ENCODE measurements at places on chromosomes 16 and 17.

DNA sequence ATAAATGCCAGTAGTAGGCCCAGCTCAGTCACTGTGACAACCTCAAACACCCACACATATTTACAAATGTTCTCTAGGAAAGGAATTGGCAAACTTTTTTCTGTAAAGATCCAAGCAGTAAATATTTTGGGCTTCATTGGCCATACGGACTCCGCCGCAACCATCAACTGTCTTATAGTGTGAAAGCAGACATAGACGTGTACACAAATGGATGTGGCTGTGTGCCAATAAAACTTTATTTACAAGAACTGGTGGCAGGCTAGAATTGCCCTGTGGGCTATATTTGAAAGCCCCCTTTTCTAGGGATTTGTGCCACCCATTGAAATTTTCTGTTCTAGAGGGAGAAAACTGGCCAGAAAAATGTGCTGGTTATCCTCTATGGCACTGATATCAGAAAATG, 683.8 kb upstream of the EEF2KMT start:
- DNase-seq, result no peak

- no peak for DNase-seq
Observed at GRCh38 chr16:55379371-55379770, 55.4 kb downstream of the IRX6 start.

DNA sequence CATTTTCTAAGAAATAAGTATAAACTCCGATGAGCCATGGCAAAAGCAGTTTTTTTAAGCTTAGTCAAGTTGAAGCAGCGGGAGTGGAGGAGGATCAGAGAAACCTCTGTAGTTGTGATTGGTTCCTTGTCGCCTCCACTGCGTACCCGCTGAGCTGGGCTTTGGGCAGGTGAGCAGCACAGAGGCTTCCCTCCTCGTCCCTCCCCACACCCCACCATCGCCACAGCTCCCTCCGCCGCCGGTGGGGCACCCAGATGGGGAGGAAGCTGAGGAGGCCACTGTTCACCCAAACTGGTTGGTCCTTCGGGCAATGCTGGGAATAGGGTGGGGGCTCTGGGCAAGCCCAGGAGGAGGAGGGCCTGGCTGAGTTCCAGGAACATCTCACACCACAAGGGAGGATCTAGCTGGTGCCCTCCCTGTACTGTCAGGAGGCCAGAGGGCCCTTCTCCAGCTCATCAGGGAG, 5.2 kb upstream of the MRPL38 start:
- DNase-seq, result no peak

GRCh38 chr16:67942200-67942509, 1.8 kb downstream of the LCAT start:
- DNase-seq, result peak; percentile 68

DNA sequence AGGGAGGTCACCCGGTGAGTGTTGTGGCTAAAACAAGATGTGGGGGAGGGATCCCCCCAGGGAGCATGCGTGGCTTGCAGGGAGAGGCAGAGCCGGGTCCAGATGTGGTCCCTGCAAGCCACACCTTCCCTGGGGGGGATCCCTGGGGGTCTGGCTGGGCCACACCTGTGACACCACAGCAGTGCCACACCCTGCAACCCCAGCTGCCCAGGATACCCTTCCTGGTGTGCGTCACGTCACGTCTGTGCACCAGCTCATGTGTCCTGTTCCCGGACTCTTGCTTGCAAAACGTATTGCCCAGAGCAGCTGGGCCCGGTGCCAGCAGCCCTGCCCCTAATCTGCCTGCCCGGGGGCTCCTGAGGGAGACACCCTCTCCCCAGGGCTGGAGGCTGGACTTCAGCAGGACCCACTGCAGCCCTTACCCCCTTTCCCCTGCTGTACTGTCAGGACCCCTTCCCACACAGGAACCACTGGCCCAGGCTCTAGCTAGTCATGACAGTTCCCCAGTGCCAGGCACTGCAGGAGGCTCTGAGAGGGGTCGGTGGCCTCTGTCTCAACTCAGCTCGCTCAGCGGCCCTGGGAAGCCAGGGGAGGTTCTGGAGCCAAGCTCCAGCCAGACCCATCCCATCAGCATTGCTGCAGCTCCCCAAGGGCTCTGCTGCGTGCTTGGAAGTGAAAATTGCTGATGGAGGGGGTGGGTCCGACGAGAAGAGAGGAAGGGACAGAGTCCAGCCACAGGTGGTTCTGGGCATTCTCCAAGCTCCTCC, 25.8 kb upstream of the ACSF3 start:
- DNase-seq, result peak; percentile 3

DNA sequence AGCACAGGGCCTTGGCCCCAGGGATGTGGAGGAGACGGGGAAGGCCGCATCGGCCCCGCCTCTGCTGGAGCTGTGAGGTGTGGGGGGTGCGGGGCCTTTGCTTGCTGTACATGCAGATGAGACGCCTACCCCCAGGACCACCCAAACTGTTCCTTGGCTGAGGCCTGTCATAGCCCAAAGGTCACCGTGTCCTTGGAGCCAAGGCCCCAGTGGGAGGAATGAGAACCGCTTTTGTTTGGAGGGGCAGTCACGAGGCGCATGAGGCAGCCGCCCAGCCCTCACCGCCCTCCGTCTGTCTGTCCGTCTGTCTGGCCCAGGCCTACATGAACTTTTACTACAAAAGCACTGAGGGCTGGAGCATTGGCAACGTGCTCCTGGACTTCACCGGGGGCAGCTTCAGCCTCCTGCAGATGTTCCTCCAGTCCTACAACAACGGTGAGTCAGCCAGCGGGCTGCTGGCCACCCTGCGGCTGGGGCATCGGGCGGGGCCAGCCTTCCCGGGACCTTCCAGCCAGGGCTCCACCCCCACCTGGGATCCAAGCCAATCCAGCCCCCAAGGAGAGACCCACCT, 8.8 kb downstream of the TAX1BP3 start:
- peak; percentile 27 for DNase-seq

DNA sequence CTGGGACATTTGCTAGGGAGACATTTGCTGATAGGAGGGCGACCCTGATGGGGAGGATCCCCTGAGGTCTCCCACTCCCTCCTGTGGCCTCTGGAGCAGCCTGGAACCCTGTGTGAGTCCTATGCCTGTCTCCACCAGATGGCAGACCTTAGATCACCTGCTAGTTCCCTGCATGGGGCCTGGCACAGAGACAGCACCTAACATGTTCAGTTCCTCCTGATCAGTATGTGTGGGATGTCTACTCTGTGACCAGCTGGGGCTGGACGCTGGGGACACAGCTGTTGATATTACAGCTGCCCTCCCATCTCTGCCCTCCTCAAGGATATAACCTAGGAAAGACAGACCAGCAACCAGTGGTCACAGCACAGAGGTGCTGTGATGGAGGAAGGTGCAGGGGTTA, 1.1 kb upstream of the ADCY7 start:
- no peak for DNase-seq

GRCh38 chr16:54977211-54977610, 46.5 kb downstream of the IRX5 start:
- no peak for DNase-seq

DNA sequence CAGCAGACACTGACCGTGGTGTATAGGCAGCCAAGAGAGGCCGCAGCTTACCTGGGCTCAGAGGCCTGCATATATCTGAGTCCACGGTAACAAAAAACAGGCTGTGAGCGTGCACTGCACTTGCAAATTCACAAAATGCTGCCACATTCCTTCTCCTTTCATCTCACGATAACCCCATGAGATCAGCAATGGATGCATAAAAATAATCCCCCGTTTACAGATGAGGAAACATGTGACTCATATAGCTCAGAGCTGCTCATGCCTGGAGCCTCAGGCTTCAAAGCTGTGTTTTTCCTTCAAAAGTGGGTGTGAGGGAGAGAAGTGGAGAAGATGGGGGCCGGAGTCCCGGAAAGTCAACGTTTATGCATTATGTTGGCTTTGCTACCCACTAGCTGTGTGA, 118.3 kb upstream of the FOXF1 start:
- peak; percentile 47 for DNase-seq

- DNase-seq, result no peak
Observed at GRCh38 chr17:44924107-44924544, 8.8 kb upstream of the GFAP start.

DNA sequence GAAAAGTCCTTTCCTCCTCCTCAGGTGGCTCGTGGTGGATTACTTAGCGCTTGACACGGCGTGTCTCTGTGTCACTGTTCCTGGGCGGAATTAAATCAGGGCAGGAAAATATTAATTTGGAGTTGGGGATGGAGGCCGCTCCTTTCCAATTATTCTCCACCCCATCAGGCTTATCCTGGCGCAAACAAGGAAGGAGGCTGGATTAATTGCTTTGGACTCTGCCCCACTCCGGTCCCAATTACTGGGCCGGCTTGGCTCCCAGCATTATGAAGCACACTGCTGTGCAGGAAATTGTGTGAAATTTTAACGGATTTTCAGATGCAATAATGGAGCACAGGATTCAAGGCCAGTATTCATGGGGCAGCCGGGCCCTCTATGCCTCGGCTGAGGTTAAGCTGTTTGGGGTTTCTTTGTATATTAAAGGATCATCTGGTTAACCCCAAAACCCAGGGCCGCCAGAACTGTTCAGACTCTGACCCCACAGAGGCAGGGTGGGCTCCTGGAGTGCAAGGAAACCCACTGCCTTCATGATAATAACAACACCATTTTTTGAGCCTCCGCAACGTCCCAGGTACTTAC, 87.8 kb downstream of the MRM1 start:
- DNase-seq, result no peak

GRCh38 chr17:65156835-65157565, 19.8 kb downstream of the RGS9 start:
- DNase-seq, result no peak

DNA sequence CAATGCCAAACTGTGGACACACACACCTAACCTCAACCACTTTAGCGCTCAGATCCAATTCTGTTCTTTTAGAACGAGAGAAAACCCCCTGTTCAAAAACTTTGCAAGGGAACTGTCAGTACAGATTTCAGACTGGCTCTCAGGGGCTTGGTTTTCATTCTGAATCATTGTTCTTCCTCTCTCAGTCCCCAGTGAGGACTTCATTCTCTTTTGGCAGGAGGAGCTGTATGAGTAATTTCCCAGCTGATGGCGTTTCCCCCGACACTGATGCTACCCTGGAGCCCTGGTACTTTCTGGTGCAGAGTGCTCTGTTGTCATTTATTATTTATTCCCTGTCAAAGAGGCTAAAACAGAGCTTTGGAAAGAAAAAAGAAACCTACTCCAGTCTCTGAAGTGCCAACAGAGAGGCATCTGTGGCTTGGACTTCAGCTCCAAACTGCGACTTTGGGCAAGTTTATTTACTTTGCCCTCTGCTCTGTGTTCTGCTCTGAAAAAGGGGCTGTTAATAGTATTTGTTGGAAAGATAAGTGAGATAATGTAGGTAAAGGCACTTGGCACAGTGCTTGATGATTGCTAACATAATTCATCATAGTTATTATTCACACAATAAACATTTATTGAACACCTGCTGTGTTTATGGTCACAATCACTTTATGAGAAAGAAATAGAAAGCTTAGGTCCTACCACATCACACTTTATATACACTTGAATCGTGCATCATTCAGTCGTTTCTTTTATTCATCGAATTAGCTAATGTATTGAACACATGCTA, 28.3 kb downstream of the ETV4 start:
- DNase-seq, result no peak

DNA sequence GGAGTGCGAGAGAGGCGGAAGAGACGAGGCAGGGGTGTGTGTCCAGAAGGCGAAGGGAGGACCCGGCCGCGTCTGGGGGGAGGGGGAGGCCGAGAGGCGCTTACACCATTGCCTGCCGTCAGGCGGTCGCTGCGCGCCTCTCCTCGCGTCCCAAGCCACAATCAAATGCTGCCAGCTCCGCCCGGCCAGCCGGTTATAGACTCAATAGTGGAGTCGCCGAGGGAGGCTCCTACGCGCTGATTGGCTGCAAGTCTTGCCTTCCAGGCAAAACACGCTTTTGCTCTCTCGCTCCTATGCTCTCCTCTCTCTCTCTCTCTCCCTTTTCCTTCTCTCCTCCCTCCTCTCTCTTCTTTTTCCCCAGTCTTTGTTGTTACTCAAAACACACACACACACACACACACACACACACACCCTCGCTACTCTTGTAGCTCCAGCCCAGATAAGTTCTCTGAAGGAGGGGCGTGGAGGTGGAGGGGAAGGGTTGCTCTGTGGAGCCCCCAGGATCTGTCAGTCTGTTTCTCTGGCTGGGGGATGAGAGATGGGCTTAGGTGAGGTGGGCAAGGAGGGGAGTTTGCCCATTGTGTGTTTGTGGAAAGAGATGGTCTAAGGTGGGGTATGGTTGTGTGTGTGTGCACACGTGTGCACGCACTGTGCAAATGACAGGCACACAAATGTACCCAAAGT, at the start of gene DLX3:
TSS of gene DLX3 (minus strand) at position 170 of the 684 bp plus-strand sequence. CDS start 226 bp downstream, outside the sequence.
- DNase-seq, result peak; percentile 80

DNA sequence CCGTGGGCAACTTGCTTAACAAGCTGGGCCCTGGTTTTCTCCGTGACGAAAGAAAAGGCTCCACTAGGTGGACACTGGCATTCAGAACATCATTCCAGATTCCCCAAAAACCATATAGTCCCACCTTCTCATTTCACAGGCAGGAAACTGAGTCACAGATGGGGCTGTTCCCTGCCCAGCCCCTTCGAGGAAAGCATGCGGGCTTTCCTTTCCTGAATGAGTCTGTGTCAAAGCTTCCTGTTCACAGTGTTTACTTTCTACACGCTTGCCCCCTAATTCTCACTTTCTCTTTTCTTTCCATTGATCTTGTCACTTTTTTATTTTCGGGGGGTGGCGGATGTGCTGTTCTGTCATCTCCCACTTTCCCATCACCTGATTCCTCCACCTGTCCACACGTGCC, 10.3 kb upstream of the LGALS9 start:
- no peak for DNase-seq

DNA sequence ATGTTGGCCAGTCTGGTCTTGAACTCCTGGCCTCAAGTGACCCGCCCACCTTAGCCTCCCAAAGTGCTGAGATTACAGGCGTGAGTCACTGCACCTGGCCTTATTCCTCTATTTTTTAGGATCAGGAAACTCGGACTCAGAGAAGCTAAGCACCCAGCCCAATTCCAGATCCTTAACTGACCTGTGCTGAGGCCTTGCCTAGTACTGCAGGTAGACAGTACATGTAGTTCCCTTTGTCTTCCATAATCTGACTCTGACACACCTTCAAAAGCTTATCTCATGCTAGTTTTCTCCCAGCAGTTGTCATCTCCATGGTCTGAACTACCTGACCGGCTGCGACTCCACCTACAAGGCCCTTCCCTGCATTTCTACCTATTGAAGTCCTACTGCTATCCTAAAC, 65.7 kb upstream of the AXIN2 start:
- no peak for DNase-seq

GRCh38 chr17:70804161-70804560, 634.8 kb downstream of the KCNJ2 start:
- DNase-seq, result no peak

DNA sequence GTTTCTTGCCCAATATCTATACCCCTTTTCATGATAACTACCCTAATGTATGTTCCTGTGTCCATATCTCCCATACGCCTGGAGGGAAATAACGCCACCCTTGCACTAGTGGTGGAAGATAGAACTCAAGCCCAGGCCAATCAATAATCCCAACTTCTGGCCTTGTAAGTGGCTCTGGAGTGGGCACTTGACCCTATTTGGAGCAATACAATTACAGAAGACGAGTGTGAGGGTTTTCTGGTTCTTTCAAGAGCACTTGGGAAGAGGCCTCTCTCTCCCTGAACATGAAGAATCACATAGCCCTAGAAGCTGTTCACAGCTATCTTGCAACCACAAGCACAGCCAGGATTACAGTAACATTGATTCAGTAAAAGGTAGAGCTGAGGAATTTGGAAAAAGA, 217.9 kb downstream of the RAB11FIP4 start:
- DNase-seq, result peak; percentile 59
